HT-29 (cell line): ENCODE measurements at places on chromosomes 13 and 19. TPM values are rescaled to one million over a fixed set of nuclear protein-coding genes. Genes with fewer than 3 reads are reported as not detected.

DNA sequence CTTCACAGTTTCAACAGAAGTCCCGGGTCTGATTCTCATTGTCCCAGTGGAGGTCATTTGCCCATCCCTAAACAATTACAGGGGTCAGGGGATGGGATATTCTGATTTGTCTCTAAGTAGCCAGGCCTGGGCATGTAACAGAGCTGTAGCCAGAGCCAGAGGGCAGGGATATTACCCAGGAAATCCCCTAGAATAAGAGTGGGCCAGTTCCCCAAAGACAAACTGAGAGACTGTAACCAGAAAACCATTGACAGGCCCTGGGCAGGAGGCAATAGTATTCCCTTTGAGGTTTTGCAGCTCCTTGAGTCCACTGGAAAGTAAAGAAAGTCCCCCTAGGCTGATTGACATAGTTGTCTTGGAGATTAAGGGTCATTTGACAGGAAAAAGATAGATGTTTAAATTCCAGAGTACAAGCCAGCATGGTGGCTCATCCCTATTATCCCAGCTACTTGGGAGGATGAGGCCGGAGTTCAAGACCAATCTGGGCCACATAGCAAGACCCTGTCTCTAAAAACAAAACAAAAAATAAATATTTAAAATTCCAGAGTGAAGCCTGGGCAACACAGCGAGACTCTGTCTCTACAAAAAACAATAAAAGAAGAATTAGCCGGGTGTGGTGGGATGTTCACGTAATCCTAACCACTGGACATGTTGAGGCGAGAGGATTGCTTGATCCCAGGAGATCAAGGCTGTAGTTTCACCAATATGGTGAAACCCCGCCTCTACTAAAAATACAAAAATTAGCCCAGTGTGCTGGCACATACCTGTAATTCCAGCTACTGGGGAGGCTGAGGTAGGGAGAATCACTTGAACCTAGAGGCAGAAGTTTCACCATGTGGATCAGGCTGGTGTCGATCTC is 1.9 kb upstream of the SDHAF1 start:
- no peak for DNase-seq

DNA sequence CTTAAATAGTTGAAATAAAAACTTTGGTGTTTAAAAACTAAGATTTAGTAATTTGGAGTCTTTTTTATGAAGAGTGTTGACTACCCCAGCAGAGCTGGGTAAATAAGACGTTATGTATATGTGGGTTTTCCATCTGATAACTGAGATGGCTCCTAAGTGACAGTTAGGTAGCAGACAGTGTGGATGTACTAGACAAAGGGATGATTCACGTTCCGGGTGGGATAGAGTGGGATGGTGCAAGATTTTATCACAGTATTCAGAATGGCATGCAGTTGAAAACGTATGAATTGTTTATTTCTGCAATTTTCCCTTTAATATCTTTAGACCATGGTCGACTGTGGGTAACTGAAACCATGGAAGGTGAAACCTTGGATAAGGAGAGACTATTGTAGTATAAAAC is 50.4 kb downstream of the NAA16 start:
- no peak for DNase-seq

SIRT6 gene
- 24.2 and 27.4 TPM in 2 replicates for total RNA-seq

PBX4 gene
- total RNA-seq = 2.5 and 3.3 TPM in 2 replicates

CABP5 gene
- not detected in 2 replicates for total RNA-seq

GRCh38 chr13:44735806-44736205 is 159.7 kb upstream of the TSC22D1 start:
- DNase-seq = no peak

DNA sequence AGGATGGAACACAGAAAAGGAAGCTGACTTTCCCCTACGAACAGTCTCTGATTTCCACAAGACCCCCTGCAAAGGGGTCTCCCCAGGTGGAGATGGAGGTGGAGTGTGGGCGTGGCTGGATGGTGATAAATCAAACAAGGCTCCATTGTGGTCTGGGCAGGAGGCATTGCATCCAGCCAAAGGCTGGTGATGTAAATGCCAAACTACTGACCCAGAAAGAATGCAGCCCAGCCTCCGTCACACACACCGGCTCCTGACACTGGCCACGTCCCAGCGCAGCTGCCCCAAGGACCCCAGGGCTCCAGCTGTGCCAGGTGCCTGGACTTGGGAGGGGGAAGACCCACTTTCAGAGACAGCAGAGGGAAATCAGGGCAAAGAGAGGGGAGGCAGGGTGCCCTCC is 6.3 kb downstream of the SLC7A1 start:
- DNase-seq = no peak

IRS2 gene
- total RNA-seq = 8.2 and 9.1 TPM in 2 replicates

GRCh38 chr13:29572575-29572974 is 22.9 kb downstream of the SLC7A1 start:
- DNase-seq = peak; percentile 81

FFAR3 gene
- total RNA-seq = not detected in 2 replicates

GPR18 gene
- total RNA-seq = not detected in 2 replicates

OR7C1 gene
- not detected in 2 replicates for total RNA-seq

MAP3K10 gene
- total RNA-seq = 9.7 and 15.2 TPM in 2 replicates

PCDH9 gene
- not detected in 2 replicates for total RNA-seq

- DNase-seq = no peak
Measured at GRCh38 chr19:7007859-7008258, 13.4 kb downstream of the MBD3L2B start.

DNA sequence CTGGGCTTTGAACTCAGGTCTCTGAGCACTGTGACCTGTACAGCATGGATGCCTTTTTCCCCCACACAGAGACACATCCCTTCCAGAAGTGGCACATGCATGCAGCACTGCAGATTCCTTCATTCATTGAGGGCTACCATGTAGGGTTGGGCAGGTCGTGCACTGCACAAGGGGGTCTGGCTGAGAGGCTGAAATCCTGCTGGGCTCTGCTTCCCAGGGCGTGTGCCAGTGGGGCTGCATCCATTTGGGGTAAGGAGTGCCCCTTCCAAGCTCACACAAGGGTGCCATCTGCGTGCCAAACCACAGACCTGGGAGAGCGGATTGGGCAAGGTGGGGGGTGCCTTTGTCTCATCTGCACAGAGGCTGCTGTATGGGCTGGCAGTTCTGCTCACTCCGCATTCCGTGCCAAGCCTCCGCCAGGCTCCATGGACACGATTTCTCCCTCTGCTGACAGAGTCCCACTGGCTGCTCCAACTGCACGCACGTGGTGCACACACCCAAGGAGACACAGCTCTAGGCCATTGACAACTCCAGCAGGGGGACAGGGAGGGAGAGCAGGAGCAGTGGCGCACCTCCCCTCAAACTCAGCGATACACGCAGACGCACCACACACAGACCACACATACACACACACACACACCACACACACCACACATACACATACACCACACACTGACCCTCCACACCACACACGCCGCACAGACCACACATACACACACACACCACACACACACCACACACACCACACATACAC is 4.5 kb upstream of the SHISA7 start:
- DNase-seq = peak; percentile 50

- DNase-seq = no peak
Measured at GRCh38 chr19:51627491-51628138, 2.6 kb downstream of the SIGLEC5 start.

CNFN gene
- 4.3 and 6.6 TPM in 2 replicates for total RNA-seq

TJP3 gene
- total RNA-seq = 127 and 139 TPM in 2 replicates

DNA sequence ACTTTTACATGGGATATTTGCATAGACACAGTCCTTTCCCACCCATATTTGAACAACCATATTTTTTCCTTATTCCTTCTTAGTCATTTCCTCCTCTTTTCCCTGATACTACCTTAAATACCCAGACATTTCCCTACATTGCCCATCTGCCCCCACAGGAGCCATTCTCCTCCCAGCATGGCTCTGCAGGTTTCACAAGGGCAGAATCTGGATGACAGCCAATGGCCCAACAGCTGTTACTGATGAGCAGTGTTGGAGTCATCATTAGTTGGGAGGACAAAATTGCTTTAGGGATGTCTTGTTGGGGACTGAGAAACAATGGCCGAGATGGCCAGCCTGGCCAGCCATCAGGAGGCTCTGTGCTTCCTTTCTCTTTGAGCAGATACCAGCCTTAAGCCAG is 209.5 kb downstream of the KLF5 start:
- peak; percentile 62 for DNase-seq

- DNase-seq = no peak
Measured at GRCh38 chr13:86000546-86000945, 201.3 kb upstream of the SLITRK6 start.

- DNase-seq = no peak
Measured at GRCh38 chr13:40182591-40182990, 483.9 kb downstream of the FOXO1 start.

- DNase-seq = no peak
Measured at GRCh38 chr19:50244695-50245094, 41.3 kb downstream of the MYH14 start.

- DNase-seq = no peak
Measured at GRCh38 chr13:33052506-33053280, 36.5 kb downstream of the KL start.

KANK2 gene
- total RNA-seq = 30.8 and 35.8 TPM in 2 replicates

- DNase-seq = no peak
Measured at GRCh38 chr19:29402563-29402962, 123.2 kb upstream of the VSTM2B start.

GRCh38 chr19:43078311-43078710 is 4.2 kb downstream of the PSG2 start:
- DNase-seq = no peak

- DNase-seq = no peak
Measured at GRCh38 chr13:113558461-113558860, 26.1 kb upstream of the TFDP1 start.

DNA sequence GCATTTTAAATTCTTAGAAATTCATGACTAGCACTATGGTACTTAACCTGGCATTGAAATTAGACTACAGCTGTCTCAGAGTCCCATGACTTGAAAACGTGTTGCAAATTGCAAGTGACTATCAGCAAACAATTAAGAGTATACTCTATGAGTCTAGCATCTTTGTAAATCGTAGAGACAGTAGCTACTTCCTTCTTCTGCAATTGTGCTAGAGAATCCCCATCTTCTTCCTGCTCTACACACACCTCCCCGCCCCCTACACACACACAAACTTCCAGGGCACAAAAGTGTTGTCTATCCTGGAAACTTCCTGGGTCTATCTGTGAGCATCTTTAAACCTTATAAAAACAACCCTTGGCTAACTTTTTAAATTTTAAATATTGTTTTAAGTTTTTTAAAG is 35.2 kb upstream of the MIR17HG start:
- DNase-seq = no peak

IFI30 gene
- 58.9 and 74.6 TPM in 2 replicates for total RNA-seq

VAV1 gene
- total RNA-seq = 0.15 and 0.57 TPM in 2 replicates

DNA sequence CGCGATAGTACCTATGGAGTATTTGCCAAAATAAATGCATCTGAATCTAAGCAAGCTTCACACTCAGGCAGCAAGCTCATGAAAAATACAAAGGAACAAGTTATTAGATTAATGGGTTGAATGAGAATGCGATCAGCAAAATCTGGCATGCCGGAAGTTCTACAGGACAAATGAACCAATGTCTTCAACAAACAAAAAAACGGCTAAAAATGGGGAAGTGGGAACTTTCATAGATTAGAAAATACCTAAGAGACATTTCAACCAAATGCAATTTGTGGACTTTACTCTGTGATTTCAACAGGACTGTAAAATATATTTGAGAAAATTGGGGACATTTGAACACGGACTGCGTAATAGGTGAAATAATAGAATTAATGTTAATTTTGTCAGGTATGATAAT is 22.4 kb upstream of the RNASEH2B start:
- no peak for DNase-seq

DNA sequence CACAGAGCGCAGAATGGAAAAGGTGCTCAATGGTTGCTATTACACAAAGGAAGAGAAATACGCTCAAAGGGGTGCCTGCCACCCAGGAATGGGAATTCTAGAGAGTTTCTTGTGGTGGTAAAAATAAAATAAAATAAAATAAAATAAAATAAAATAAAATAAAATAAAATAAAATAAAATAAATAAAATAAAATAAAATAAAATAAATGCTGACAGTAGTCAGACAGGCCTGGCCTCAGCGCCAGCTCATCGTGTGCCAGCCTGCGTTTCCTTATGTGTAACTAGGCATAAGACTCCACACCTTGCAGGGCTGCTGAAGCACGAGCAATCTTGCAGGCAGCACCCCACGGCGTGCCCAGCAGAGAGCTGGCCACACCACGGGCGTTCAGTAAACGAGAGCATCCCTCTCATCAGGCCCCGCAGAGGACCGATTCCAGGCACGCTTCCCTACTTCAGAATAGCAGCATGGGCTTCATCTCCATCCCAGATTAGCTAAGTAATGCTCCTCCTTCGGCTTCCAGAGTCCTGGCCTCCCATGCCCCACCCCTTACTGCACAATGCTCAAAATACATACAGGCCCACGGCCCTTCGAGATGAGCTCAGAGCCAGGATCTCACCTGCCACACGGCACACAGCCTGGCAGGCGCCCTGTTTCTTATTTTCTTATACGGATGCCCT is 5.6 kb downstream of the NAPA start:
- no peak for DNase-seq

NHLRC3 gene
- total RNA-seq = 11.3 and 13.3 TPM in 2 replicates

GRCh38 chr13:77724092-77724491 is 26.6 kb downstream of the SLAIN1 start:
- no peak for DNase-seq

DNA sequence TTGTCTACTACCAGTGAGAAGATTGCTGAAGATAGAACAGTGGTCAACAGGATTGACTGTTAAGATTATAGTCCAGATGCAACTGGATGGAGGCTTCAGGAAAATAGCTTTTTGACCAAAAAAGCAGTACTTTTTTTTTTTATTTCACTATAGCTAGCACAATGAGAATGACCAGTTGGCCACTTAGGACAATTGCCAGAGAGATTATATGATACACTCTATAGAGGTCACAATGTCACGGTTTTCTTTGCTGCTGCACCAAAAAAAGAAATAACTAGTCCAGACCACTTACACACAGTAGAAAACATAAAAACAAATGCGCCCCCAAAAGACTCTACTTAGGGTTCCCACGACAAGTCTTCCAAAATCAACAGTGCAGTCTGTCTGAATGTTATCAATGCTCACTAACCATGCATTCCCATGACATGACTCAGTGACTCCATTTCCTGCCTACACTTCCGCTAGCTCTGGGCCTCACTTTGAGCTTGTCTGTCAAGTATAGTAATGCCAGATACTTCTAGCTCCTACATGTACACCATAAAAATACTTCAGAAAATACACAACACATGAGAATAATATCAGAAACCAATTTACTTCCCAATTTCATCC is 209.1 kb upstream of the STARD13 start:
- peak; percentile 65 for DNase-seq
